Stimulated activated CD4-positive, alpha-beta T cell treated with anti-CD3 and anti-CD28 coated beads, Interleukin-2, amount 100 ng/mL, for 24 hours (primary cell): ENCODE measurements at places on chromosomes 6 and 20.

- no peak for DNase-seq
Measured at GRCh38 chr6:20279051-20279450, 66.8 kb upstream of the MBOAT1 start.

DNA sequence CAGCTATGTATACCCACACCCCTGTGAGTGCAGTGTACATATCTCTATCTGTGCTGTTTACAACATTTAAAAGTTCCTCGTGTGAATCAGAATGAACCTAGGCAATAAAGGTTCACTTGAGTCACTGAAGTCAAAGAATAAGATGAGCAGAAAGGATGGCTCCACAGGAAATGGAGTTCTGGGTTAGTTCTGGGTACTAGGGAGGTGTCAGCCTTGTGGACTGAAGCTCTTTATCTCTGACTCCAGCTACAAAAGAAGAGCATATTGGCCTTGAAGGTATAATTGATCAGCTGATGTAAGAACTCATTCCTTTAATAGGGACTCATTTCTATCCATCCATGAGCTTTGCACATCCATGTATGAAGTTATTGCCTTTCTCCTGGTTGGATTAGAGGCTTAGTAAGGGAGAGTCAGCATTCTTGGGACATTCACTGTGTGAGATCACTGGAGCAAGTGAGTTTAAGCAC lies 73.9 kb upstream of the BACH2 start:
- DNase-seq: no peak

GRCh38 chr6:13089296-13089994 lies 238.9 kb downstream of the TBC1D7 start:
- no peak for DNase-seq

- no peak for DNase-seq
Measured at GRCh38 chr20:48398506-48399449, 429.0 kb downstream of the PREX1 start.
